ENCODE measurements at places on chromosomes 4 and X. TPM values are rescaled to one million over a fixed set of nuclear protein-coding genes. Genes with fewer than 3 reads are reported as not detected.

GRCh38 chr4:73897380-73898136 is 28.4 kb downstream of the CXCL1 start:
- DNase-seq: no peak

DNA sequence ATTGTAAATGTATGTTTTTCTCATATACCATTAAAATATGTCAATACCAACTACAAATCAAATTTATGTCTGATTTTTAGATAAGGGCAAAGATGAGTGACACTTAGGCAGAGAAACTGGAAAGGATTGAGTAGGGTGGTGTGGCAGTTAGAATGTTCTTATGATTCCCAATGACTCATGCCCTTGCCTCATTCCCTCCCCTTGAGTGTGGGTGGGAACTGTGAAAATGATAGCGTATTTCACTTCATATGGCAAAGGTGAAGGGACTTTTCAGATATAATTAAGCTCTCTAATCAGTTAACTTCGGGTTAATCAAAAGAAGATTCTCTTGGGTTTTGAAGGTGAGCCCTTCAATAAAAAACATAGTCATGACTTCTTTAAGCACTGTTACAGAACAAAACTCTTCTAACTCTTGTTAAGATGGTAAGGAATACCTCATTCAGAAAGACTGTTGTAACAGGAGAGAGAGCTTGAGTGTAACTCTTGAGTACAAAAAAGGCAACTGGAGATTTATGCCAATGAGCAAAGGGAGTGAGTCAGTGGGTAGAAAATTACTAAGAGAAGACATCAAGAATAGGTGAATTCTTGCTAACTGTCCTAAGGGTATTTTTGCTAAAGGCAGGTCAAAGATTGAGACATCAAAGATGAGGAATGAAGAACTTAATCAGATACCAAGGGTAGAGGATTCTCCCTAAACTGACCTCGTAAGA is 329.5 kb downstream of the KCTD8 start:
- no peak for DNase-seq

- DNase-seq: no peak
Observed at GRCh38 chr4:81659051-81659450, 187.3 kb upstream of the RASGEF1B start.

- no peak for DNase-seq
Observed at GRCh38 chr4:145939856-145940255, 1.2 kb upstream of the ZNF827 start.

- DNase-seq: no peak
Observed at GRCh38 chr4:165288639-165289422, 38.6 kb upstream of the MSMO1 start.

GRCh38 chr4:3720466-3720865 is 45.7 kb upstream of the ADRA2C start:
- DNase-seq: no peak

- no peak for DNase-seq
Observed at GRCh38 chr4:174418640-174419212, 103.6 kb downstream of the HPGD start.

- DNase-seq: no peak
Observed at GRCh38 chr4:14887842-14888433, 114.3 kb upstream of the CPEB2 start.

- no peak for DNase-seq
Observed at GRCh38 chr4:166042510-166043055, 169.5 kb downstream of the TLL1 start.

DNA sequence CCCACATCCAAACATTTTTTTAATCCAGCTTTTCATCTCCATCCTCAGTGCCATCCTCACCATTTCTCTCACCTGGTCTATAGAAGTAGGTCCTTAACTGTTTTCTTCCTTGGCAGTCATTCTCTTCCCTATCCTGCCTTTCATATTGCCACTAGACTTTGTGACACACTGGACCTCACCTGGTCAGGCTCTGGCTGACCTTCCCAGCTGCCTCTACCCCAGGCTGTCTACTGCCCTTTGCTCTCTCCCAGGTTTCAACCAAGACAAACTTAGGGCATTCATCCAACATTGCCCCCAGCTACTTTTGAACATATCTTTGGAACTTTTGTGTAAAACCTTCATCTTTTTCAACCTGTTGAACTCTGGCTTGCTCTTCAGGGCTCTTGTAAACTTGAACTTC is 39.8 kb downstream of the TRAPPC11 start:
- no peak for DNase-seq

- no peak for DNase-seq
Observed at GRCh38 chrX:19810802-19811201, 76.6 kb downstream of the SH3KBP1 start.

GRCh38 chrX:54798137-54798536 is at the start of gene ITIH6:
ITIH6 (minus strand) TSS chrX:54798255; CDS start chrX:54798210, 45 bp downstream.
- DNase-seq: no peak

DNA sequence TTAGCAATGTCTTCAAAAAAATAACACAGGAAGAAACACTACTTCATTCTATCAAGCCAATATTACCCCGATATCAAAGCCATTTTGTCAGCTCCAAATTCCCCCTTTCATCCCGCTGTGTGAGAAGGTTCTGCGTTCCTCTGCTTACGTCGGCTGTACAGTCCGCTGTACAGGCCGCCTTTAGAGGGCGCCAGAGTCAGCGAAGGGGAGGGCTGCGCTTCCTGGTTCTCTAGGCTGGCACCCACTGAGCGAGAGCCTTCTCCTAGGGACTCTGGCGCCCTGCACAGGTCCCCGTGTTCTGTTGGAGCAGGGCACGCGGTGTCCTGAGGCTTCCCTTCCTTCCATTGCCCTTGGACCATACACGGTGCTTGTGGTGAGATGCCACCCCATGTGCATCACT is 25.3 kb upstream of the CT45A1 start:
- DNase-seq: no peak

GRCh38 chr4:20544645-20545044 is 155.6 kb upstream of the PACRGL start:
- DNase-seq: no peak

DNA sequence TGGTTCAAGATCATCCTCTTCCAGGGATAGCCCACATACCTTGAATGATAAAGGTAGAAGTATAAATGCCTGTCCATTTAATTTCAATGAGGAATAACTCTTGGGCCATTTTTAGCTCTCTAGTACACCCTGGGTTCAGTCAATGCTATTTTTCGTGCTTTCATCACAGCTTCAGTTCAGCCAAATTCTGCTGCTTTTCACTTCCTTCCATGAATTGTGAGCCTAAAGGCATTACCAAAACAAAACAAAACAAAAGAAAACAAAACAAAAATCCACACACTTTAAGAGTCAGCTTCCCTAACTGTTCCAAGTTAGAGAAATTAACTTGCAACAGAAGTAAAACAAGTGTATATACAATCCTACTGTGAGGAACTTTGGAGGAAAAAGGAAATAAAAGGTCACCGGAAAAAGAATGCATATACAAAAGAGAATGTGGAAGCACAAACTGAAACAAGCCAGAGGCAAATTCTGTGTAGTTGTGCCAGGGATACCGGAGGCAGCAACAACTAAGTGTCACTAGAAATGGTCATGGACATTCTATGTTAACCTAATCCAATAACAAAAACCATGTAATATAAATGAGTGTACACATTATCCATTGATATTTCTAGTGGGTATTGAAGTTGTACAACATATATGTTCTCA is 423.1 kb downstream of the KCTD8 start:
- DNase-seq: no peak

- DNase-seq: no peak
Observed at GRCh38 chr4:168499241-168499640, 2.4 kb downstream of the PALLD start.

DNA sequence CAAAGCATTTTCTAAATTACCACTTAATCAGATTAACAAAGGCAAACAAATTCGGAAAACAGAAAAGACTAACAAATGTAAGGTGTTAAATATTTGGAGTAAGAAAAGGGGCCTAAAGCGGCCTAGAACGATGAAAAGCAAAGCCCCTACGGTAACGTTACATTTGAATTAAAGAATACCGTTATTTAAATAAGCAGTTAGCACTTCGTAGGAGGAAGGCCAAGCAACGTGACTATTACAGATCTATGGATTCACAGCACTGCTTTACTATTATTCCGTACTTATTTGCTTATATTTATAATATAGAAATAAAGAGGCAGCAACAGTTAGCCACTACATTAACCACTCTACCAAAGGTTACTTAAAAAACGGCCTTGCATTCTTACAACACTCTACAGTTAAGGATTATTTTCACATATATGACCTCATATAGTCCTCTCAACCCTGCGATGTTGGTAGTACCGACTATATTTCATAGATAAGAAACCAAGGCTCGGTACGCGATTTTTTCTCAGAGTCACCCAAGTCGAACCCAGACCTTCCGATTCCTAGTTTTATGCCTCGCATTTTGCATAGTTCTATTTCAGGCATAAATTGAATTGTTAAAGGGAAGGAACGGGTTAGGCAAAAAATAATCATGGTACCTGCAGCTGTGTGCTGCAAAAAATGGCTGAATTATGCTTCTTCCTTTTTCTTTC is 2.9 kb downstream of the KLHL15 start:
- DNase-seq: no peak

- no peak for DNase-seq
Observed at GRCh38 chrX:45801554-45801953, 600.9 kb upstream of the DIPK2B start.

DNA sequence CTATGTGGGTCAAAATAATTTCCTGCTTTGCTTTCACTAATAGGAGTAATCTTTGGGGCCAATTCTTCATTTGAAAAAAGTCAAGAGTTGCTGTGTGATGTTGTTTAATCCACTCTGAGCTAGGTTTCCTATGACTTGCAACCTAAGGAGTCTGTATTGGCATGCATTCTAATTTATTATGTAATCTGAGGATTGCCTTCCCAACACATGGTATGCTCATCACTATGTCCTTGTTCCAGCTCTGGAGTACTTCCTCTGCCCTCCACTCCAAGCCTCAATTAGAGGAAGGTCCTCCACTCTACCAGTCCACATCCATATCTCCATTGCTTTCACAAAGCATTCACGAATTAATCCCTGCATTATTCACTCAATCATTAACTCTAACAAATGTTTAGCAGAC is 56.1 kb downstream of the PPP3CA start:
- DNase-seq: no peak

DNA sequence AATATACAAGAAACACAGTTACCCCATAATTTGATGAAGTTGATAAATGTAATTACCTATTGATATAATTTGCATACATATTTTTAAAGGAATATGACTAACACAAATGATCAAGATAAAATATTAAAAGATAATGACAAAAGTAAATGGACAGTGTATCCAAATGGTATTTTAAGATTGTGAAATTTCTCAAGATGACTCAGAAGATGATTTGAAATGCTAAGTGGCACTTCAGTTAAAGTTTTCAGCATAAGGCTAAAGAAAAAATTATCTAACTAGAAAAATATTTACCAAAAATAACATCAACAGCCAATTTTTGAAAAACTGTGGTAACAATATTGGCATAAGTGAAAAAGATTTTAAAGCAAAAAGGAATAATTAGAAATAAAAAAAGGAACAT is 248.4 kb upstream of the NDST4 start:
- no peak for DNase-seq

DNA sequence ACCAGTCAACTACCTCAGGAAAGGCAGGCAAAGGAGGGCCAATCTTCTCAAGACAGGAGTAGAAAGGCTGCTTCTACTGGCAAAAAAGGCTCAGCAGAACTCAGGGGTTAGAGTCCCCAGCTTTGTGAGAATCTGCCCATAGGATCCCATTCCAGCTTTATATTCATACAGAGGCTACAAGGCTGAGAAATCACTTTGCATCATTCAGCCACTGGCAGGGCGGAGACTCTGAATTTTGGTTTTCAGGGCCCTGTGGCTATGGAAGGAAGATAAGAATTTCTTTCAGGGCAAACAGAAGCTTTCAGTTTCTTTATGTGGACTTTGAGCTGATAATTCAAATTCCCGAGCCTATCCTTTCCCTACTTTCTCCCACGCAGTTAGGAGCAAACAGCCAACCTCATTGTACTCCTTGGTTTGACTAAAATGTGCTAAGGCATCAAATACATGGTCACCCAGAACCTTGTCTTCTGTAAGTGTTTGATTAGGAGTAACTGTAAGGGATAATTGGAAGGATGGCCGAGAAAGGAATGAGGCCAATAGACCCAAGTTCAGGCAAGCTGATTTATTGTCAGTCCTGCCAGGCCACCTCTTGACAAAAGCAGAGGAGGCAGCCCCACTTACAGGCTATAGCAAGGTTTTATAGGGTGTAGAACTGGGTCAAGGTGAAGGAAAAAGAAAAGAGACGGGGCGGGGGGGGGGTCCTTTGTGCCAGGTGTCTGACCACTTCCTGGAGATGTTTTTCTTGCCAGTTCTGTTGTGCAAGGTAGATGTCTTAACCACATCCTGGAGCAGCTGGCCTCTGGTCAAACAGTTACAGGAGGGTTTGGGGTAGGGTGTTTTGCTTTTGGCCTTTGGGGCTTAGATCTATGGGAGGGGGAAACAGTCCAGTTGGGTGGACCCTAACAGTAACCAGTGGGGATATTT is 165.3 kb upstream of the PPP1R2C start:
- DNase-seq: no peak

DNA sequence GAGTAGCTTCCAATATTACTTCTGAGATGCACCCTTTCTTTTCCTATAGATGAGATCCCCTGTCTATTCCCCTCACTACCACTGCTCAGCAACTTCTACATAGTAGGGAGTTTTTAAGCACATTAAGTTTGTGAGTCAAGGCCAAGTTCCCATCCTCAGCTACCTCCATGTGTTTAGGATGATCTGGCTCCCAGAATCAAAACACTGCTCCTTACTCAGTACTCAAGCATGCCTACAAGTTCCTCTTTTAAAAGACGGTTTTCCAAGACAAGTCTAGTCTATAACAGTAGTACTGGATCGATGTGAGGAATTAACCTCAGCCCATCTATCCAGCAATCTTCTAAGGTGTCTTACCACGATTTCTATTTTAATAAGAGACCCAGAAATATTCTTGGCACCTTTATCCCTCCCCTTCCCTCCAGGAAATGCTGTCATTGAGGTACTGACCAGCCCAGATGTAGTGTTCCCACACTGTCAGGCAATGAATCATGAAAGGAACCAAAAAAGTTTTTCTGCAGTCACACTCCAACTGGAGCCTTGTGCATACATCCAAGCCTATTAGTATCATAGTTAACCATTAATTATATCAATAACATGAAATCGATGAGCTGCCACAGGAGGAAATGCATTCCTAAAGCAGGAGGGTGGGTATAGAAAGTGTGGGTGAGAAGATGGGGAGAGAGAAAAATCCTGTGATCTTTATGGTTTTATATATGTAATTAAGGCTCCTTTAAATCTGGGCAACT is 29.6 kb downstream of the AREG start:
- DNase-seq: no peak

DNA sequence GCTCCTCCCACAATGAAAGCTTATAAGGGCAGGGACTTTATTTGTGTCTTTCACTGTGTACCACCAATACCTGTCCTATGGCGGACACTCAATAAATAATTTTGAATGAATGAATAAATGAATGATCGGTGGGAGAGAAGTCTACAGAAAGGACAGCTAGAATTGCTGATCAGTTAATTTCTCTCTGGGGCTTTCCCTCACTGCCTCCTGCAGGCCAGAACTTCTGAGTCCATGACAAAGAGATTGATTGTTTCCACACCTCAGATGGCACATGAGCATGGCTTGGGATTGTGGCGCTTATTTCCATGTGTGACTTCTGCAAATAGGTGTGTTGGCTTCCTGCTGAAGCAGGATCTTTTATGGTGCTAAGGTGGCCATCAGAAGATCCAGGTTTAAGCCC is 6.3 kb downstream of the FAM47E start:
- no peak for DNase-seq

The ANOS1 gene
- 15.7 TPM for total RNA-seq

The MAMLD1 gene
- total RNA-seq: 4.5 TPM

The KIT gene
- total RNA-seq: 9.8 TPM

The ARHGAP6 gene
- total RNA-seq: 20.4 TPM

The RAB9B gene
- 3.9 TPM for total RNA-seq

The ZFP42 gene
- total RNA-seq: not detected

The GPR50 gene
- total RNA-seq: not detected

The SYP gene
- total RNA-seq: 2.6 TPM

The RRH gene
- total RNA-seq: 0.36 TPM

The SERPINA7 gene
- not detected for total RNA-seq
